Lung microvascular endothelial cell (primary cell): ENCODE measurements at places on chromosomes 16 and 17.

DNA sequence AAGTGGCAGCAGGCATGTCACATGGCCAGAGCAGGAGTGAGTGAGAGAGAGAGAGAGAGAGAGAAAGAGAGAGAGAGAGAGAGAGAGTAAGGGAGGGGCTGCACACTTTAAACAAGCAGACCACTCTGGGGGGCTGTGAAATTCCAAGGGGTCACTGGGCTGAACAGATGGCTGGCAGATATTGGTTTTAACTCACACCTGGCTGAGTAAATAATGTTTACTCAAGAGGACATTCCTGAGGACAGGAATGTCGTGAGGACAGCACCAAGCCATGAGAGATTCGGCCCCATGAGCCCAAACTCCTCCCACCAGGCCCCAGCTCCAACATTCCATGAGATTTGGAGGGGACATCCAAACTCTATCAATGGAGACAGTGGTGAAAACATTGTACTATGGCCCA, 269.7 kb downstream of the CBLN1 start:
- DNase-seq: no peak

GRCh38 chr17:65065906-65066305, 9.4 kb upstream of the GNA13 start:
- DNase-seq: no peak

DNA sequence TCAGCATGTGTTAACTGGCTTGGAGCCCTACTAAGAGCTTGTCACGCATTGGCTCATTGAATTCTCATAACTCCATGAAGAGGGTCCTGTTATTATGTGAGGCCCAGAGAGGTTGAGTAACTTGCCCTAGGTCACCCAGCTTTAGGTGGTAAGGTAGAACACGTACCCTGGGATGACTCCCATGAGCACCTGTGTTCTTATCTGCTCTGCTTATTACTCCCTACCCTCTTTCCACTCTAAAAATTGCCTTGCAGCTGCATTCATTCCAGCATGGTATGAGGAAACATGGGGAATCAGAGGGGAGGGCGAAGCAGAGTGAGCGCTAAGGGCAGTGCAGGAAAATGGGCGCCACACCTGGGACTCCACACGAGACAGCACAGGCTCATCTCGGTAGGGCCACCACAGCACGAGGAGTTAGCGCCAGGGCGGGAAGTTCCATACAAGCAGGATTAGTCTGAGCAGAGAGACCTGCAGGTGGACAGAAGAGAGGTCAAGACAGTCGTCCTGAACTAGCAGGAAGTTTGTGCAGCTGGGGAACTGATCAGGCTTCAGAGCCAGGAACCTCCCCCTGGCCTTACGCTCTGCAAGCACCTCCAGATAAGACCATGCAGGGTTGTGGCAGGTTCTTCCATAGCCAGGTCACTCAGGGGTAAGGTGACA, 10.1 kb downstream of the COPZ2 start:
- DNase-seq: no peak

DNA sequence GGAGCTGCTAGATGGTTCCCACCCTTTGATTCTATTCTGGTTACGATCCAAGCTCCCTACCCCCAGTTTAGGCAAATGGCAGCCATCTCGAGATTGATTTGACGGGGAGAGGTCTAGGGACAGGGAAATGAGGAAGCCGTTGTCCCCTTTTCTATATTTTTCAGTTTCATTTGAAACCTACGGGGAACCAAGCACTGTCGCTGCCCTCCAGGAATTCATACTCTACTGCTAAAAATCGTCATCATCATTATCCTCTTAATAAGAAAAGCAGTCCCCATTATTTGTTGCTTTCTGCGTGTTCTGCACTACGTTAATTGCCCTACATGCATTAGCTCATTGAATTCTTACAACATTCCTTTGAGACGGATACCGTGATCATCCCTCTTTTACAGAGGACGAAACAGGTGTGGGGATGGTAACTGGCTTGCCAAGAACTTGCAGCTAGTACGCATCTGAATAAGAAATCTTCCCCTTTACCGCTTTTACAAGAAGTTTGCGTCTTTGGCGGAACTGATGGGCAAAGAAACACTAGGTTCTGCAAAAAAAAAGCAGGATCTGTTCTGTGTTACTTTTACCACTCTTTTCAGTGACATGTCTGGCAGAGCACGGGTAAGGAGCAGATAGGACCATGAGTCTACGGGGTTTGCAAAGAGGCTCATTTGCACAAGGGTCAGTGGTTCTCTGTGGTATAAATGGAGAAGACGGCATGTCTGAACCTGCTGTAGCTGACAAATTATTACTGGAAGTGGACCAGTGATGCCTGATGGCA, 1.1 kb downstream of the CCP110 start:
- DNase-seq: peak; percentile 17

DNA sequence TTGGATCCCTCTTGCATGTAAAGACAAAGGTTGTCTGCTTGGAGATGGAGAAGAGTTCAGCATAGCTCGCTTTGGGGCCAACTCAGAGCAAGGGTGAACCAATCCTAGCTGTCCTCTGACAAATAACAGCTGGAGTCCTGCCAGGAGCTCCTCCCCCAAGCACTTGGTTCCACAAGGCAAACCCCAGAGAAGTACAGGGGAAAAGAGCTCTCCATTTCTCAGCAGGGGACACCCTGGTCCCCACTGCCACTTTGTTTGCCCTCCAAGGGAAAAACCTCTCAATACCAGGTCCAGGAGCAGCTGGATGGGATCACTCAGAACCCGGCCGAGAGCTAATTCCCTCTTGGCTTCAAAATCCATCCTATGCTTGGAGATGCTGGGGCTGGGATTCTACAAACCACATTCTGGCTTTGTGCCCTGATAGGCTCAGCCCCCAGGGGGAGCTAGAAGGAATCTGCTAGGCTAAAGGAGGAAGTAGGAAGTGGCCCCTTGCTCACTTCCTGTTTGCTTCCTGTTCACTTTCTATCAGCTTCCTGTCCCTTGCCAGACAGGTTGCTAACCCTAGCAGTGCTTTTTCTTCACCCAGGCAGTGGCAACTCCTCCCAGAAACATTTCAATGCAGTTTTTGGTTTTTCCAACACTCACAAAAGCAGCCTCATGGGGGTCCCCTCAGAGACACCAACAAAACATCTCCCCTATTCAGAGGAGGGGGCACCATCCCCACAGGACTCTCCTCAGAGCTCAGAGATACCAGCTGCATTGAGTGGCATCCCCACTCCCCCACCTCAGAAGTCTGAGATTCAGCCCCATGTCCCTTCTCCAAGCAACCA, 30.7 kb downstream of the CDRT4 start:
- peak; percentile 40 for DNase-seq

DNA sequence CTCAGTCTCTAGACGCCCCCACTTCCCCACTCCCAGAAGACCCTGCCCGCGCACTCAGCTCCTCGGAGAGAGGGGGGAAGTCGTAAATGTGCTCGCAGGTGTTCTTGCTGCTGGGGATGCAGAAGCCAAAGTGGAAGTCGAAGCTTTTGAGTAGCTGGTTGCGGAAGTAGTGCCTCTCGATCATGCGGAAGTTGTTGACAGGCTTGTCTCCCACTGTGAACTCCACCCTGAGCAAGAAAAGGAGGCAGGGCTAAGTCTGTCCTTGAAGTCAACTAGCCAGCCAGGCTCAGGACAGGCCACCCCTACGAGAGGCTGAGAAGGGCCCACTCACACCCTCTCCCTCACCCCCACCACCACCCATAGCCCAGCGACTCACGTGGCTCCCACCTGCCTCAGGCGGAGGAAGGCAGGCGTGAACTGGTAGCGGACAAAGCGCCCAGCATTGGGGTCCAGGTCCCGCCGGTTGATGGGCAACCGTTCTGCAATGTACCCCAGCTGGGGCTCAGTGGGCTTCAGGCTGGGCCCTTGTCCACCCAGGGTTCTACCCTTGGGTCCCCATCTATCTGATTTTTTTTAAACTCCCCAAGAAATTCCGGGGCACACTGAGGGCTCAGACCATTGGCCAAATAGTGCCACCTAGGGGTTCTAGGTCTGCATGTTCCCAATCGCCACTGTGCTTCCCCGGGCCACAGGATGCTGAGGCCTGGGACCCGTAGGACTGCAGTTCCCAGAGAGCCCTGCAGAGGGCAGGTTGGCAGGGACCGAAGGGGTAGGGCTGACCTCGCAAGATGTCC, 4.6 kb downstream of the UNC119 start:
- peak; percentile 72 for DNase-seq

- DNase-seq: no peak
Observed at GRCh38 chr17:81924557-81925532, 2.7 kb downstream of the MAFG start.

GRCh38 chr16:67170168-67170948, at the start of gene NOL3:
Gene NOL3, plus strand, starts transcription at chr16:67170538.
- DNase-seq: peak; percentile 87

DNA sequence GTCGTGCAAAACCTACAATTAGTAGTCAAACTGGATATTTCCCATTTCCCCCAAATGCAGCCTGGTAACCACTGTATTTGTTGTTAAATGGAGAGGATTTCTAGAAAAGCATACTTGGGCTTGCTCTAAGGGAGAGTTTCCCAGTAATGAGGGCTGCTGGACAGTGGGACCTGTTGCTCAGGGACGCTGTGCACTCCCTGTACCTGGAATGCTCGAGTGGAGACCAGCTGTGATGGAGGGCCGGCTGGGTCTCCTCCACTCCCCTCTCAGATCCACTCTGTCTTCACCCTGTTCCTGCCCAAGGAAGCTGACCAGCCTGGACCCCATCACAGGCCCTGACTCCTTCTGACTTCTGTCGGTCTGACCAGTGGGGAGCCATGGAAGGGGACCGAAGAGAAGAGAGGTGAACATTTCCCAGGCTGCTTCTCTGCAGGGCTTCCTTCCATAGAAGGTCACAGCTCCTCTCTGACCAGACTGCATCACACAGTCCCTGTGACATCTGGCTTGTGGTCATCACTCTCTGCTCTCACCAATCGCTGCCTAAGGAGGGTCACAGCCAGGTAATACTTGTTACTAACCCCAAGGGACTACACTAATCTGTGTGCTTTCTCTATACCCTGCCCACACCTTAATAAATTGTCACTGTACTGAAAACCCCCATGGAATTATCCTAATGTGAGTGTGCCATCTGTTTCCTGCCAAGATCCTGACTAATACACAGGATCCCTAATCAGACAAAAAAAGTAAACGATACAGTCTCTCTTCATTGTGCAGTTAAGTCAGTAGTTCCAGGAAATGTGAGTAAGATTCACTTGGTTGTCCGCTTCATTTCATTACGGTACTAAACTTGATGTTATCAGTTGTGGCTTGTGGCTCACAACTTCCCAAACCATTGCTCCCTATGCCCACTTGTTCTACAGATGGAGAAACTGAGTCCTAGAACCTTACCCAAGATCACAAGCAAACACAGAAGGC, 102.4 kb downstream of the CCT6B start:
- DNase-seq: no peak
